ENCODE measurements at places on chromosomes 2 and 18.
A peak's percentile ranks its signal among the peaks of the same experiment; 100 is the strongest.

GRCh38 chr2:180905002-180905401, 75.4 kb upstream of the UBE2E3 start:
- DNase-seq = no peak

DNA sequence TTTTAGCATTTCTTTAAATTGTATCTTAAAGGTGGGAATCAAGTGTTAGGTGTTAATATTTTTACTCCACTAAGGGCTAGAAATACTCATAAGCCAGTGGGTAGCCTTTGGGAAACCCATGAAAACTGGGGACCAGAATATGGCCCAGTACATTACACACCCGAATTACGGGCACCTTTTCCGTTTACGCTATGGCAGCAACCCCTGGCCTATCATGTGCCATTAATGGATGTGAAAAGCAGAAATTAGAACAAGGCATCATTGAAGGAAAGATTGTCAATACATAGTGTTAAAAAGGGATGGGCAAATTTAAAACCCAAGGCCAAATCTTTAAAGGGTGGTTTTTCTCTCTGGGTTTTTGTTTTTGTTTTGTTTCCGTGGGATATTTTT, 781 bp downstream of the FARP2 start:
- DNase-seq = no peak

- DNase-seq = no peak
Observed at GRCh38 chr18:65587491-65587890, 163.3 kb upstream of the CDH7 start.

- DNase-seq = no peak
Observed at GRCh38 chr2:127660291-127660578, 14.3 kb downstream of the GPR17 start.

DNA sequence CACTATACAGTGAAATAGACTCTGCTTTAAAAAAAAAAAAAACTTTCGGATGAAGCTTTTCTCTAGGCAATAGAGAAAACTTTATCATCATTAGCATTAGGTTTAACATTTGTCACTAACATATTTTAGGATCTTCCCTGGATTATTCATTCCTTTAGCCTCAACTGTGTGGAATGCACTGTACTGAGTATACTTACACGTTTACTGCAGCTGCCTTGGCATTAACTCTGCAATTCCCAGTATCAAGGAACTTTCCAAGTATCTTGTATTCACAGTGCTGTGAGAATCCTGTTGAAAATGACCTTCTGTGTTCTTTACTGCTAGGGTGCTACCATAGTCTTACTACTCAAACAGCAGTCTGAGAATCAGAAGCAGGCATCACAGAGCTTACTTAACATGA, 328.2 kb upstream of the COL3A1 start:
- DNase-seq = no peak

- no peak for DNase-seq
Observed at GRCh38 chr2:134601264-134601663, 117.5 kb downstream of the TMEM163 start.

DNA sequence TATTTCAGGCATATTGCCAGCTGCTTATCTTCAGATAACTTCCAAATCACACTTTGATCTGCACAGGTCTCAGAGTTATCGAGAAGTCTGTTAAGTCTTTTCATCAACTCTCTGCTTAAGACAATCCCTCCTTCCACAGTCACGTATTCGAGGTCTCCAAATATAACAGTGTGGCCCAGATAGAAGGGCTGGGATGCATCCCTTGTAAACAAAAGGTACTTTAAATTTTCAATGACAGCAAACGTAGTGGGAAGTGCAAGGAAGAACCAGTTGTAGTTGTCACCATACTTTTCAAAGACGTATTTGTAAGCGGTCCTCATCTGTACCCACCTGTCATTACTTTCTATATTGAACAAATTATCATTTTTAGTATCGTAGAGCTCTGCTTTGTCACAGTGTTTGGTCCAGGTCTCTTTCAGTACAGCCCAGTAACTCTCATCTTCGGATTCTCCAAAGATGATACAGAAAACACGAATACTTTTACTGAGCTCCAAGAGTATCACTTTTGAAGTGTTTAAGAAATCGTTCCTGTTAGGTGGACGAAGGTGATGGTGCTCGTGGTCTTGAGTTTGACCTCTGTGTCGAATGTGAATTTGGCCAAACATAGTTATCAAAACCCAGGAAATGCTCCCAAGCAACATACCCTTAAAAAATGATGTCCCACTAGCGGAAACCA, 445 bp downstream of the C1GALT1C1L start:
- DNase-seq = no peak

- no peak for DNase-seq
Observed at GRCh38 chr2:568639-569235, 108.5 kb downstream of the TMEM18 start.

- no peak for DNase-seq
Observed at GRCh38 chr2:101899871-101900270, 91.9 kb upstream of the IL1R2 start.

GRCh38 chr2:101830555-101830954, 133.0 kb downstream of the MAP4K4 start:
- DNase-seq = no peak

GRCh38 chr2:205408696-205409095, 273.6 kb upstream of the NRP2 start:
- no peak for DNase-seq

- DNase-seq = no peak
Observed at GRCh38 chr2:236739663-236740062, 170.0 kb downstream of the ACKR3 start.

GRCh38 chr18:76490033-76490432, 5.0 kb downstream of the ZNF516 start:
- no peak for DNase-seq

- no peak for DNase-seq
Observed at GRCh38 chr18:57595347-57595746, 8.8 kb upstream of the FECH start.

DNA sequence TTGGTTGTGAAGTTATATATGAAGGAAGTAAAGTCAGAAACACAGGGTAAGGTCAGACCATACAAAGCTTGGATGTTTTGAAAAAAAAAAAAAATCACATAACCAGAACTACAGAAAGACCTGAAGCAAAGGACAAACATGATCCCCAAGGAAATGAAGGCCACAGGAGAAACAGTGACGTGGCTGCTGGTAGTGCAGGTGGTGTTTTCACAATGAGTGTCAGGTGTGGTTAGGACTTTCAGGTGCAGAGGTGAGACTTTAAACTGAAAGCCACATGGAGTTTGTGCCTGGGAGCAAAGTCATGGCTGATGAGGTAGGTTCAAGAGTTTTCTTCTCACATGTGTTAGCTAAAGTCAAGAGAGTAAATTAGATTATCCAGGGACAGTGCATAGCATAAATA, 270.7 kb downstream of the PIEZO2 start:
- no peak for DNase-seq

DNA sequence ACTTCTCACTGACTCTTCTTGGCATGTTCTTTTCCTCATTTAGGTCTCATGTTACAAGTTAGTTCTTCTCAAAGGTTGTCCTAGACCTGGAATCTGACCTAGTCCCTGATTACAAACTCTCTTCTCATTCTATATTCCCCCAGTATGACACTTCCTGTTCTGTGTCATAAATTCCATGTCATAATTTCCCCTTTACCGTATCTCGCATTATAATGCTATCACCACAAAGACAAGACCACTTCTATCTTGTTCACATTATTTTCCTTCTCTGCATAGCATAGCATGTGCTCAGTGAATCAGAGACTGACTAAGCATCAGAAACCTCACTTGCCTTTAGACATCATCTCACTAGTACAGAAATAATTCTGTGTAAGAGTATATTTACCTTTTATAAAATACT, 63.6 kb upstream of the CAVIN2 start:
- DNase-seq = no peak

DNA sequence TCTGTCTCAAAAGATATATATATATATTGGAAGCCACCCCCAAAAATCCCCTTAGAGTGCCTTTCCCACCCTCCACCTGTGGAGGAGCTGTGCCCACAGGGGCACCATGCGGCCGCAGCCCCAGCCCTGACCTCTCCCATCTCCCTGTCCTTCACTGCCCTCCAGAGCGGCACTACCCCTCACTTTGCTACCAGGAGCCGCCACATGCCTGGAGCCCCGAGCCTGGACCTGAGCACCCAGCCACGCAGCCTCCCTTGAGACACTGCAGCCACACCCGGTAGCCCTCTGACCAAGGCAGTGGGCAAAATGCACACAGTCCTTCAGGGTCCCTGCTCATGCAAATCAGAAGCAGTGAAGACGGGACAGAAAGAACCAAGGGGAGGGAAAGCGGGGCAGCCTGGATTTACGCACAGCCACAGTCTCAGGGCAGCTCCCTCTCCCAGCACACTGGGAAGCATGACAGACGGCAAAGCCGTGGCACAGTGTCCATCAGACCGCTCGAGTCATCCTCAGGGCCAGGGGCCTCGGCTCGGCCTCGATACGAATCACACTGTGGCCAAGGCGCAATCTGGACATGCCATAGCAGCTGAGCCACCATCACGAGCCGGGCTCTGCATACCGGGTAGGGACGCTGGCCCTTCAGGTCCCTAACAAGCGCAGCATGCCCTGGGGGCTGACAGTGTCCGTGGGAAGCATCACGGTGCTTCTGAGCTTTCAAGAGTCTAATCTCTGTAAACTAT, 10.1 kb downstream of the HDAC4 start:
- DNase-seq = no peak

GRCh38 chr18:10413722-10414121, 40.7 kb upstream of the APCDD1 start:
- DNase-seq = no peak

DNA sequence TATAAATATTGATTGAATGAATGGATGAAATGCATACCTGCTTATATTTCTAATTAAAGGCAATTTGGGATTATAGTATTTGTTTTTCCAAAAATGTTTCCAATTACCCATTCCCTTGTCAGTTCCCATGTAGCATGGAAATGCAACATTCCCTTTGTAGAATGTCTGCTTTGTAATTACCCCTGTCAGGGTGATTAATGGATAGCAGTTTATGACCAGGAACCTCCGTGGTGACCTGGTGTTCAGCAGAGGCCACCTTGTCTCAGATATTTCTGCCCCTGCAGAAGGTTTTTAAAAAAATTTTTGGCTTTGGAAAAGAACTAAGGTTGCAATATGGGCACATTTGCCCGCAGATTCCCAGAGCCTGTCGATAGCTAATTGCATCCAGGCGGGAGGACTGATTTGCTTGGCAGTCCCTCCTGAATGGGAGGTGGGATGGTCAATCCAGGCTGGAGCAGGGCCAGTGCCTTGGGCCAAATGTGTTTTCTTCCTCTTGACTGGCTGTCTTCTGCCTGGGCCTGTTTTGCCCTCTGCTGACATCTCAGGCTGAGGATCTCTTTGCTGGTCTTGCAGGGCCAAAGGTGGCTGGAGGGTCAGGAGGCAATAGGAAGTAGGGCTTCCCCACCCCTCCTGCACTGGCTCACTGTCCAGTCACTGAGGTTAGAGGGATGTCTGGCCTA, 82.1 kb downstream of the TMEM182 start:
- no peak for DNase-seq

- no peak for DNase-seq
Observed at GRCh38 chr2:109197491-109198418, 68.8 kb downstream of the SH3RF3 start.

- no peak for DNase-seq
Observed at GRCh38 chr2:172813314-172813888, 77.8 kb downstream of the RAPGEF4 start.

GRCh38 chr2:28665041-28665704, 86.5 kb upstream of the PPP1CB start:
- DNase-seq = no peak

DNA sequence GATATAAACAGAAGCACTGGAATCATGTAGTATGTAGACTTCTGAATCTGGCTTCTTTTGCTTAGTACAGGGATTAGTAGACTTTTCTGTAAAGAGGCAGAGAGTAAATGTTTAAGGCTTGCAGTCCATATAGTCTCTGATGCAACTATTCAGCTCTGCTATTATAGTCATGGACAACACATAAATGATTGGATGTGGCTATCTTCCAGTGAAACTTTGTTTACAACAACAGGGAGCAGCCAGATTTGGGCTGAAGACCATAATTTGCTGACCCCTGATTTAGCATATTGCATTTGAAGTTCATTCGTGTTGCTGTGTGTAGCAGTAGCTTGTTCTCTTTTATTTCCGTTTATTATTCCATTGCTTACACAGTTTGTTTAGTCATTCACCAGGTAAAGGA, 55.0 kb downstream of the GPD2 start:
- DNase-seq = no peak

GRCh38 chr2:236941551-236941950, 144.1 kb upstream of the COPS8 start:
- DNase-seq = no peak

DNA sequence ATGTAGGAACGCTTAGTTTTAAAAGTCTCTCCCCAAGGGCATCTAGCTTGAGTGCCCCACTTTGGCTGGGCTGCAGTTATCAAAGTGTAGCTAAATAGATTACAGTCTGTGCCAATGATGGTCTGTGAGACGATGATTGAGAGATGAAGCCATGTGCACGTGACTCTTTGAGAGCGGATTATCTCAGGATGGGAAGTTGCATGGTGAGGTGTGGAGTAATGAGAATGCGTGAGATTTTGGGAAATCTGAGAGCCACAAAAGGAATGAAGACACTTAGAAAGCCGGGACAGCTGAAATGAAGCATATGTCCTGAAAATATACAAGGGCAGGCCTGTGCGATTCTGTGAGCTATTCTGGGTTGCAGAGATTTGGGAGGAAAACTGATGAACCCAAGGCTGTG, 370.0 kb downstream of the TGIF1 start:
- no peak for DNase-seq

DNA sequence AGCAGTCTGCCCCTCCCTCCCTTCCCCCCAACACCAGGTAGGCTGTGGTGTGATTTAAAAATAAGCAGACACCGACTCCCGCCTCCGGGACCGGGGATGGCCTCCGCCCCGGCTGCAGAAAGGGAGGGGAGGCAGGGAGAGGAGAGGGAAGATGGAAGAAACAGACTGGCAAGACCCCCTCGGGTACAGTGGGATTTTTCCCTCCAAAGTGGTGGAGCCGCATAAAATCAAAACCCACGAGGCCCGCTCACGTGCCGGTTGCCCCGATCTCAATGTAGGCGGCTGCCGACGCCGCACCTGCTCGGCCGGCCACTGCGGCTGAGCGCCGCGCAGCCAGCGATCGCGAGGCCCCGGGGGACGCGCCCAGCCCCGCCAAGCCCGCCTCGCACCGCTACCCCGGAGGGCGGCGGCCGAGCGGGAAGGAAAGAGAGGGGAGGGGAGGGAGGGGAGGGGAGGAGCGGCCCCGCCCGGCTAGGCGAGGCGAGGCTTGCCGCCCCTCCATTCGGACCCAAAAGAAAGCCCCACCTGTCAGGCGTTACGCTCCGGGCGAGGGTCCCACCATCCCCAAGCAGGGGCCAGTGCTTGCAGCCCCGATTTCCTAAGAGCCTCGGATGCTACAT, 811 bp downstream of the ADD2 start:
- DNase-seq = peak; percentile 10

GRCh38 chr2:150230004-150230403, 257.5 kb downstream of the RND3 start:
- DNase-seq = no peak

GRCh38 chr2:68157402-68158133, at the start of gene PNO1:
Gene PNO1, plus strand, starts transcription at chr2:68157888. Its CDS starts 47 bp downstream, at chr2:68157935.
- peak; percentile 94 for DNase-seq

- DNase-seq = no peak
Observed at GRCh38 chr2:146591908-146592307, 1252.9 kb upstream of the ACVR2A start.

GRCh38 chr18:11570769-11571412, 38.5 kb upstream of the SLC35G4 start:
- no peak for DNase-seq

GRCh38 chr2:238247002-238247822, 7.4 kb upstream of the HES6 start:
- no peak for DNase-seq

GRCh38 chr18:77063260-77063659, 69.3 kb downstream of the MBP start:
- DNase-seq = peak; percentile 55

GRCh38 chr2:58047373-58047935, 848 bp downstream of the VRK2 start:
- DNase-seq = no peak

Data from stimulated activated CD4-positive, alpha-beta T cell treated with anti-CD3 and anti-CD28 coated beads, Interleukin-12 subunit alpha, Interleukin-12 subunit beta, amount 100 ng/mL, for 4 hours (primary cell).